BJ (cell line): ENCODE measurements at places on chromosomes 2 and 18.

DNA sequence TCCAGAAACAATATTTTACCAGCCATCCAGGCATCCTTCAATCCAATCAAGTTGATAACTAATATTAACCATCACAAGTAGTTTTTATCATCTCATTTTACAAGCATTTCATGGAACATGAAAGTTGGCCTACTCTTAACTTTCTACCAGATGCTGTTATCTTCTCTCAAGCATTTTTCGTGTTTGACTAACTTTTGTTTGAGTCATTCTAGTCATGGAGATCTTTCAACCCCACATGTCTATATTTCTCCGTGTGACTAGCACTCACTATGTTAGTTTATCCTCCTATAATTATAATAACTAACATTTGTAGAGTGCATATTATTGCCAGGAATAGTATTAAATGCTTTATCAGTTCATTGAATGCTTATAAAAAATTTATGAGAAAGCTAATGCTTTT lies 307.0 kb upstream of the CWC22 start:
- DNase-seq, result no peak

DNA sequence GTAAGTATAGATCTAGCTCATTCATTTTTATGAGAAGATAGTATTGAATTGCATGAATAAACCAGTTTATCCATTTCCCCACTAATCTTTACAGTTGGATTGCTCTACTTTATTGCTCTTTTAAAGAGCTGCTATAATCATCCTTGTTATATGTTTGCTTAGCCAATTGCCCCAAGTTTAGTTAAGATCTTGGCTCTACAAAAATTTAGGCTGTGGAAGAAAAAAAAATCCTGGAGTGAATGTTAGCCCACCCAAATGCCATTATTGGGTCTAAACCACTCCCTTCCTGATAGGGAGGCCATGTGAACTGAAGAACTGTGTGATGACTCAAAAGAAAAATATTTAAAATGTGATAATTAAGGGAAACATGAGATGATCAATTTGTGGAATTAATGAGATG lies 2.9 kb downstream of the ALS2 start:
- no peak for DNase-seq

GRCh38 chr2:29587402-29588190 lies 333.8 kb downstream of the ALK start:
- DNase-seq, result no peak

- no peak for DNase-seq
Observed at GRCh38 chr2:168186452-168186851, 60.9 kb downstream of the STK39 start.
